ENCODE measurements at places on chromosomes 1 and 21. TPM values are rescaled to one million over a fixed set of nuclear protein-coding genes. Genes with fewer than 3 reads are reported as not detected.

DNA sequence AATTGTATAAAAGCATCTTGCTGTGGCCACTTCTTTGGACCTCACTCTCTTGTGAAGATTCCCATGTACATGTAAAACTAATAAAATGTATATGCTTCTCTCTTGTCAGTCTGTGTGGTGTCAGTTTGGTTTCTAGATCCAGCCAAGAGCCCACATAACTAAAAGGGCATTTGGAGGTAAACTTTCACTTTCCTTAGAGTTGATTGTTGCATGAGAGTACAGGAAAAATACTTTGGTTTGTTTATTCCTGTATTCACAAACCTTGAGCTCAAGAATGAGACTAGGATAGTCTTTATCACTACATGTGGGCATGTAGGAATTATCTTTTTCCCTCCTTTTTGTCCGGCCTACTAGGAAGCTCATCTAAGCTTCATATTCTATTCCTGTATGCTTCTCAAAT is 50.9 kb downstream of the KCTD3 start:
- no peak for DNase-seq

DNA sequence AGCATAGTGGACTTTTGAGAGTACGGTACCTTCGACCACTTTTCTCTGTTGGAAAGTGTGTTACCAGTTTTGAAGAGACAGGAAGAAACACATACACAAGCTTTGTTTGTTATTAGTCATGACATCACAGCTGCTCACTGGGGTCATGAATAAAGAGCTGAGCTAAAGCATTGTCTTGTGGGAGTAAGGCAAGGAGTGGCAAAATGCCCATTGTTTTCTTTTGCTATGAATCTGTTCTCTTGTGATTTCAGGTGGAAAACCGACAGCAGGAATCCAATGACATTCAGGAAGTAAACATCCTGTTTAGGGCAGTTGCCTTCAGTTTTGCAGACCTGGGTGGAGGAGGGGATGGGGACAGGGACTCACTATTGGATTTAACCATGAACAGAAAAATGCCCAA is 66.2 kb downstream of the RGL1 start:
- DNase-seq: no peak

EGLN1 gene
- 12.4 TPM for total RNA-seq

COL8A2 gene
- 0.81 TPM for total RNA-seq

SLC6A17 gene
- total RNA-seq: not detected

IL24 gene
- total RNA-seq: not detected
